ENCODE measurements at places on chromosomes 7 and 10. TPM values are rescaled to one million over a fixed set of nuclear protein-coding genes. Genes with fewer than 3 reads are reported as not detected.

Gene ANKRD1
- 7.0 TPM for total RNA-seq

Gene UBN2
- 6.7 TPM for total RNA-seq

Gene UNC5B
- total RNA-seq, result 116 TPM

Gene CYP2W1
- 1.8 TPM for total RNA-seq

Gene COL26A1
- not detected for total RNA-seq

Gene CCDC172
- not detected for total RNA-seq

Gene GIMAP7
- not detected for total RNA-seq

Gene CLIP2
- 69.2 TPM for total RNA-seq

Measured in placental pericyte (primary cell).